GM03348 (cell line): ENCODE measurements at places on chromosomes 16 and 17.

DNA sequence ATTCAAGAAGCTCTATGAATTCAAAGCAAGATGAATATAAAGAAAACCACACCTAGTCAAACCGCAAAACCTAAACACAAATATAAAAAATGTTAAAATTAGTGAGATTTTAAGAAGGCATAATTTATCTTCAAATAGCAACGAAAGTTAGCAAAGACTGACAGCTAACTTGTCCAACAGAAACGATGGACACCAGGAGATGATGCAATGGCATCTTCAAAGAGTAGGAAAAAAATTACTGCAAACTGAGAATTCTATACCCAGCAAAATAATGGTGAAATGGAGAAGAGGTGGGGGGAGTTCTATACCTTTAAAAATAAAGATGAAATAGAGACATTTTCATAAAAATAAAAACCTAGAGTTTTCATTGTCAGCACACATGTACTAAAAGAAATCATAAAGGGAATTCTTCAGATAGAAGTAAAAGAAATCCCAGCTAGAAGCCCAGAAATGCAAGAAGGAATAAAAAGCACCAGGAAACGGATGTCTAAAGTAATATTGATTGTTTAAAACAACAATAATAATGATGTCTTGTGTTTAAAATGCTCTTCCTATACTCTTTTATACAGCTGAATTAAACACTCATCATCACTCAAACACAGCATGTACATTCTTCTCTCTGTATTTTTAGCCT is 24.6 kb upstream of the TANC2 start:
- no peak for DNase-seq

GRCh38 chr16:253833-254232 is 19.2 kb downstream of the FAM234A start:
- no peak for DNase-seq

GRCh38 chr17:51128076-51128475 is 7.4 kb upstream of the SPAG9 start:
- DNase-seq: no peak

- DNase-seq: no peak
Measured at GRCh38 chr17:58757162-58757613, 1.5 kb downstream of the PPM1E start.
